ENCODE measurements at places on chromosomes 16 and 17.

GRCh38 chr17:36594626-36595401 lies 3.1 kb downstream of the DHRS11 start:
- H3K36me3 ChIP-seq, result peaks cover 2% of the 10 kb centered on the region
- no peak overlapping the region for H3K4me3 ChIP-seq
- no peak overlapping the region for H3K27ac ChIP-seq
- no peaks in the 10 kb centered on the region for H3K27me3 ChIP-seq
- DNase-seq, result no peak

DNA sequence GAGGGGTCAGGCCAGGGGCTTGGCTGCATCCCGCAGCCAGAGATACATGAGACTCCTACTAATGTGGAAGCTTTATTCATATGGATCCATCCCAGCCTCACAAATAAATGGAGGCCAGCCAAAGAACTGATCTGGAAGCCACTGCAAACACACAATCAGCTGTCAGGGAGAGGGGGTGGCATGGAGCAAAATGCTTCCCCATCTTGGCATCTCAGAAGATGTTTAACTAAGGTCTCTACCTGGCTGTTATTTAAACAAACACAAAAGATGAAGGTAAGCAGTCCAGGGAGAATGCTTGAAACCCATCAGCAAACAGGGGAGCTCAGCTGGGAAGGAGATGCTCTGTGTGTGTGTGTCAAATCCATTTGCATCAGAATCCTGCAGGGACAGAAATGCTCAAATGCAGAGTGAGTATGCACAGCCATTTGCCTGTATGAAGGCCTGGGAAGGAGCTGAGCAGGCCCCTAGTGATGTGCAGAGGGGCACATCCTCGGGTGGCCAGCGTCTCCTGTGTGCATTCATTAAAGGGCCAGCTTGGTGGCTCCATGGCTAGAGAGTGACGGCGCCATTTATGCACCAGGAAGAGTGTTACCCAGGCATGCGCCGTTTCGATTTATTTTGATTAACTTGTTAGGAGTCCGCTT lies 34.2 kb upstream of the IRX3 start:
- DNase-seq, result no peak
- H3K36me3 ChIP-seq, result no peaks in the 10 kb centered on the region
- H3K4me1 ChIP-seq, result no peaks in the 10 kb centered on the region
- H3K4me3 ChIP-seq, result no peak overlapping the region
- no peak overlapping the region for H3K27ac ChIP-seq
- no peaks in the 10 kb centered on the region for H3K27me3 ChIP-seq

DNA sequence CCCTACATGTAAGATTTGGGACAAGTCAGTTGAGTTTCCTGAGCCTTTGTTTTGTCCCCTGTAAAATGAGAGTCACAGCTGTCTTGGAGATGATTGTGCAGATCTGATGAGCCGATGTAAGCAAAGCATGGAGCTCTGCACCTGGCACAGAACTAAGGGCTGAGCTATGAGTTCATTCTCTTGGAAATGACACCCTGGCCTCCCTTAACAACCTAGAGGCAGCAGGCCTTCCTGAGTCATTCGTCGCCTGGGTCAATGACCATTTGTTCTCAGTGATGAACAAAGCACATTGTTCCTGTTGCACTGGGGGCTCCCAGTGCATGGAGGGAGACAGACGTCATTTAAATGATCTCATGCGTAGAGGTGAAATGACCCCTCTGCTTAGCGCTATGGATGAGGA lies 62.8 kb upstream of the GCSH start:
- H3K36me3 ChIP-seq, result no peaks in the 10 kb centered on the region
- no peaks in the 10 kb centered on the region for H3K4me1 ChIP-seq
- no peak overlapping the region for H3K4me3 ChIP-seq
- H3K27me3 ChIP-seq, result no peaks in the 10 kb centered on the region

GRCh38 chr17:82300707-82301270 lies 16.6 kb downstream of the CD7 start:
- no peak overlapping the region for H3K4me3 ChIP-seq
- DNase-seq, result no peak
- peaks cover 56% of the 10 kb centered on the region for H3K4me1 ChIP-seq
- H3K27ac ChIP-seq, result no peak overlapping the region

DNA sequence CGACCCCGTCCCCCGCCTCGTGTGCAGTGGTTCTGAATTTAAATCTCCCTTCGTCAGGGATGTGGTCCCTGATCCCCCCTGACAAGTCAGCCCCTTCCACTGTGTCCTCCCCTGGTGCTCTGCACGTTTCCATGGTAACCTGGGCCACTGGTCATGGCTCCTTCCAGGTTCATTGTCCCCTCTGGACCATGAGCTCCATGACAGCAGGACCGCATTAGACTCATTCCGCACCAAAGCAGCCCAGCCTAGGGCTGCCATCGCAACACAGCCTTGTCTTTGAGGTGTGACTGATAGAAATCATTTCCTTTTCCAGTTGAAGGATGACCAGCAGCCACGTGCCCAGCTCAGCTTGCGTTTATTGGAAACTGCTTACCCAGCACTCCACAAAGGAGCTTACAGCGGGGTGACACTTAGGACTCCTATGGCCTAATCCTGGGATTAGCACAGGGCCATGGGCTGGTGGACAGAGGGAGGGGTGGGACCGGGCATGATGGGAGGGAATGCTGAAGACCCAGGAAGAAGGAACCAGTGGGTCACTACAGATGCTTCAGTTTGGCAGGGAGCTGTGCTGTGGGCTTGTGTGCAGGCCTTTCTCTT lies 7.6 kb downstream of the RCVRN start:
- H3K4me1 ChIP-seq, result no peaks in the 10 kb centered on the region
- no peak overlapping the region for H3K4me3 ChIP-seq
- H3K36me3 ChIP-seq, result no peaks in the 10 kb centered on the region
- H3K27ac ChIP-seq, result no peak overlapping the region

Measured in Panc1 (cell line).